A549 treated with GW870086 at 1 μM for 4 hours (cell line): ENCODE measurements at places on chromosomes 16 and 17. TPM values are rescaled to one million over a fixed set of nuclear protein-coding genes. Genes with fewer than 3 reads are reported as not detected.

The GFAP gene
- 0.70 to 1.0 TPM (median 0.98 TPM) in 5 replicates for total RNA-seq

The TEKT1 gene
- total RNA-seq = 0.03 to 0.05 TPM in 2 of 5 replicates, not detected in the others

The MYL4 gene
- 0.16 TPM in 1 of 5 replicates, not detected in the others for total RNA-seq

The TLCD1 gene
- total RNA-seq = 28.8 to 45.3 TPM (median 43.0 TPM) in 5 replicates

The GPR139 gene
- total RNA-seq = not detected in 5 replicates

The RPS15A gene
- 2,343 to 2,920 TPM (median 2,369 TPM) in 5 replicates for total RNA-seq

The GPRC5C gene
- total RNA-seq = 51.5 to 76.5 TPM (median 69.0 TPM) in 5 replicates

The EEF2K gene
- total RNA-seq = 13.1 to 16.9 TPM (median 15.7 TPM) in 5 replicates

The ABR gene
- 109 to 134 TPM (median 127 TPM) in 5 replicates for total RNA-seq

The DYNLRB2 gene
- total RNA-seq = 0.59 TPM in 1 of 5 replicates, not detected in the others

The TRIM72 gene
- total RNA-seq = 0.02 to 0.08 TPM (median 0.03 TPM) in 5 replicates

The SCNN1B gene
- total RNA-seq = 0.14 to 0.47 TPM (median 0.25 TPM) in 4 of 5 replicates, not detected in the other

The PRRT2 gene
- 0.18 to 0.44 TPM (median 0.31 TPM) in 5 replicates for total RNA-seq

The SLC13A2 gene
- total RNA-seq = 0.10 to 0.18 TPM (median 0.14 TPM) in 5 replicates

The PROCA1 gene
- 0.88 to 1.8 TPM (median 1.3 TPM) in 5 replicates for total RNA-seq

The NTN1 gene
- 0.35 to 0.49 TPM (median 0.42 TPM) in 5 replicates for total RNA-seq

The CDYL2 gene
- total RNA-seq = 0.33 to 0.79 TPM (median 0.50 TPM) in 5 replicates

The EEF2KMT gene
- 22.0 to 29.2 TPM (median 27.2 TPM) in 5 replicates for total RNA-seq

The CHAD gene
- total RNA-seq = not detected in 5 replicates

The SPNS3 gene
- total RNA-seq = 0.12 TPM in 1 of 5 replicates, not detected in the others

The TP53TG3D gene
- total RNA-seq = 0.53 to 1.8 TPM (median 1.1 TPM) in 5 replicates

The KRTAP2-1 gene
- not detected in 5 replicates for total RNA-seq

The WSCD1 gene
- total RNA-seq = 1.9 to 3.9 TPM (median 3.2 TPM) in 5 replicates

The SULT1A1 gene
- 4.7 to 6.1 TPM (median 5.4 TPM) in 5 replicates for total RNA-seq

The SEPTIN12 gene
- not detected in 5 replicates for total RNA-seq

The CLUH gene
- 91.4 to 118 TPM (median 112 TPM) in 5 replicates for total RNA-seq

The KREMEN2 gene
- total RNA-seq = 1.3 to 3.0 TPM (median 2.3 TPM) in 5 replicates

The CD300E gene
- total RNA-seq = not detected in 5 replicates

The MMP2 gene
- 7.2 to 11.6 TPM (median 9.5 TPM) in 5 replicates for total RNA-seq

The PARD6A gene
- 1.5 to 2.6 TPM (median 2.3 TPM) in 5 replicates for total RNA-seq

The CCDC144A gene
- 1.1 to 1.8 TPM (median 1.2 TPM) in 5 replicates for total RNA-seq

The CCT6B gene
- 0.80 to 1.9 TPM (median 1.8 TPM) in 5 replicates for total RNA-seq

The CD7 gene
- 0.16 to 0.42 TPM in 2 of 5 replicates, not detected in the others for total RNA-seq

The ZNF689 gene
- 7.3 to 9.9 TPM (median 8.5 TPM) in 5 replicates for total RNA-seq

The FBXL16 gene
- total RNA-seq = 5.4 to 11.7 TPM (median 7.4 TPM) in 5 replicates

The PRR29 gene
- 0.35 to 0.75 TPM (median 0.53 TPM) in 5 replicates for total RNA-seq

The CTRB2 gene
- total RNA-seq = not detected in 5 replicates

The ERAL1 gene
- total RNA-seq = 73.5 to 91.3 TPM (median 88.3 TPM) in 5 replicates

The TMEM11 gene
- total RNA-seq = 56.4 to 71.3 TPM (median 70.8 TPM) in 5 replicates

The CCL17 gene
- not detected in 5 replicates for total RNA-seq

The SLC22A31 gene
- 1.1 to 1.9 TPM (median 1.3 TPM) in 5 replicates for total RNA-seq

The MARVELD3 gene
- 0.29 to 0.54 TPM (median 0.45 TPM) in 5 replicates for total RNA-seq

The CCDC47 gene
- 88.0 to 123 TPM (median 102 TPM) in 5 replicates for total RNA-seq

The RNF222 gene
- total RNA-seq = not detected in 5 replicates

The CACNG4 gene
- 10.7 to 15.4 TPM (median 13.9 TPM) in 5 replicates for total RNA-seq

The ALOX15 gene
- 0.05 to 0.21 TPM (median 0.13 TPM) in 4 of 5 replicates, not detected in the other for total RNA-seq

The CYBC1 gene
- 48.7 to 58.6 TPM (median 55.5 TPM) in 5 replicates for total RNA-seq

The GP1BA gene
- not detected in 5 replicates for total RNA-seq

The PRCD gene
- total RNA-seq = not detected in 5 replicates

The CHST4 gene
- total RNA-seq = 0.08 TPM in 1 of 5 replicates, not detected in the others

The HAS3 gene
- total RNA-seq = 42.9 to 52.7 TPM (median 46.3 TPM) in 5 replicates

The POLR3E gene
- total RNA-seq = 32.8 to 36.8 TPM (median 33.7 TPM) in 5 replicates

The TMEM220 gene
- 2.8 to 4.2 TPM (median 3.1 TPM) in 5 replicates for total RNA-seq

The KPNB1 gene
- 302 to 358 TPM (median 327 TPM) in 5 replicates for total RNA-seq

The NEUROD2 gene
- not detected in 5 replicates for total RNA-seq

The CTRB1 gene
- not detected in 5 replicates for total RNA-seq
